MG63 (cell line): ENCODE measurements at places on chromosomes 3 and 15.

- DNase-seq, result no peak
Measured at GRCh38 chr3:35663471-35663870, 24.1 kb downstream of the ARPP21 start.

GRCh38 chr3:194206320-194206719 lies 70.4 kb downstream of the HES1 start:
- no peak for DNase-seq

GRCh38 chr3:131109156-131109555 lies 82.5 kb downstream of the NEK11 start:
- no peak for DNase-seq

DNA sequence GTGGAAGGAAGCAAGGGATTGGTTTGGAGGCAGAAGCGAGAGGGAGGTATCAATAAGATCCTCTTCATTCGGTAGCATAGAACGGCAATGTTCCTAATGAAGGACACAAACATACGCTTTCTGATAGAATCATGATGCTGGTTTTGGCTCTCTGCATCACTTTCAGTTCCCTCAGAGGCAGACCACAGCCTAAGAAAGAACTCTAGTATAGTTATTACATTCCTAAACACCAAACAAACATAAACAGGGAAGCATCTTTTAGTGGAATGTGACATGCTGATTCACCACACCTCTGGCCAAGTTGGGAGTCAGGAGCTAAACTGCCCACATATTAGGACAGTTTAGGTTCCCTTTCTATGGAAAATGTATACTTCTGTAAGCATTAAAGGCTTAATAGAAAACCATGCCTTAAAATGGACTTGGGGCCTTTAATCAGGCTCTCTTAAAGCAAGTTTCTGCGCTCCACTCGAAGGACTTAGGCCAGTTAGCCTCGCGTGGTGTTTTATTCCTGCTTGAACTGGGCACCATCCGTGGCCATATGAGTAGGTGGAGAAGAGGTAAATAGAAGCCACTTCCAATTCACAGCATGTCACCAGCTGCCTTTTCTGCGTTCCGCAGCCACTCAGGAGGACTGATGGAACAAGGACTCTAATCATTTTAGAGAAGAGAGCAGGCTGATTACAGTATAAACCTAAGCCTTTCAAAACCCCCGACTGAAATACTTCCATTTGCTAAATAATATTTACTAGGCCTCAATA lies 53.7 kb downstream of the CD47 start:
- DNase-seq, result peak; percentile 75

DNA sequence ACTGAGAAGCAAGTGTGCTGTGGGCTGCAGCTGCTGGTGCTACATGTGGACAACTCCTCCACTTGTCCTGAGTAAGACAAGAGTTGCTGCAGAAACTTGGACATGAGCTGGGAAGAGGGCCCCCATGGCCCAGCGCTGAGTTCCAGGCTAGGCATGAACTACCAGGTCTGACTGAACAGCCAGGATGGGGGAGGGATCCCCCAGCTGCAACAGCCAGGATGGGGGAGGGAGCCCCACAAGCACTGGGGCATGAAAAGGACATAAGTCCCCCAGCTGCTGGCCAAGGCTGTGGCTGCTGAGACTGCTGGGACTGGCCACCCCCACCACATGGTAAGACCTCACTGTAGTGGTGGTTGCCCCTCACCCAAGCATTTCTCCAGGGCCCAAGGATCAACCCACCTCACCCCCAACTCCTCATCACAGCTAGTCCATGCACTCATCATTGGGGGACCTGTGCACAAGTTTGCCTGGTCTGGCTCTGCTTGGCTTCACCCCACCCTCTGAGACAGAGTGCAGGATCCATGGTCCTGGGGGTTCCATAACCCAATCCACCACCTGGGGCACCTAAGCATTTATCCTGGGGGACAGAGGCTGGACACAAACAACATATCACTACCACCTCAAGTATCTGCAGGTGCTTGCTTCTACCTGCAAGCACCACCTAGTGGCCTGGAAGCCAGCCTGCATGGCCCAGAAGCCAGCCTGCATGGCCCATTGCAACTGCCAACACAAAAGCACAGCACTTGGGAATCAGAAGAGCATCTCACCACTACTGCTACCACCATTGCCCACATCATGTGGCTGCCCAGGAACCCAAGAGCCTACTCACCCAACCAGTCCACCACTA lies 84.5 kb upstream of the STT3B start:
- DNase-seq, result peak; percentile 1

GRCh38 chr15:91235376-91235775 lies 135.3 kb downstream of the SV2B start:
- DNase-seq, result no peak

DNA sequence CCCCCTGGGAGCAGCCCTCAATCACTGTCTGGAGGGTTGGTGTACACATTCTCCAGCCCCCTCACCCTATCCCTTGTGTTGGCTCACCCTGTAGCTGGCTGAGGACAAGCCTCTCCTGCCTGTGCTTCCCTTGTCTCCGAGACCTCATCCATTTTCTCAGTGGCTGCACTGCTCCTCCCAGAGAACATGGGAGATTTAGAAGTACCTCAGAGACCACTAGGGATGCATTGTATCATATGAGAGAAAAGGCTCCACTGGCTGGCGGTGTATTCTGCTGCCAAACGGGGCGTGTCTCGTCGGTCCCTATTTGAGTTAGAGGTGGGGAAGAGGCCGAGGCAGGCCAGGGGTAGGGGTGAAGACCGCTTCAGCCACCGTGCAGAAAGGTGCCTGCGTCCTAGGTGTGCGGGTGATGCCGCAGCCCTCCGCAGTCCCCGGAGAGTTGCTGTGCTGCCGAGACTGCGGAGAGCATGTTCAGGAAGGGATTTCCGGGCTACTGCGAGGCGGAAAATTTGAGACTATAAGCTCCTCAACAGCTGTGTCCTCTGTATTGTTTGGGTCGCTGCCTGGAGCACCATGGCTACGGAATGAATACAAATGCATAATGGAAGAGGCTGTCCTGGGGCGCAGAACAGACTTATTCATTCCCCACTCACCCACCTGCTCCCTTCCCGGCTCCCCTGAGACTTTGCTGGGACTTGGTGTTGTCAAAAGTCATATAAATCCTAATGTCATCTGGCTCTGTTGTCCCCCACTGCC lies 43.8 kb downstream of the SPSB4 start:
- DNase-seq, result no peak

GRCh38 chr3:186512570-186513302 lies 31.4 kb downstream of the CRYGS start:
- DNase-seq, result no peak

- no peak for DNase-seq
Measured at GRCh38 chr15:92068121-92068520, 214.6 kb downstream of the SLCO3A1 start.

DNA sequence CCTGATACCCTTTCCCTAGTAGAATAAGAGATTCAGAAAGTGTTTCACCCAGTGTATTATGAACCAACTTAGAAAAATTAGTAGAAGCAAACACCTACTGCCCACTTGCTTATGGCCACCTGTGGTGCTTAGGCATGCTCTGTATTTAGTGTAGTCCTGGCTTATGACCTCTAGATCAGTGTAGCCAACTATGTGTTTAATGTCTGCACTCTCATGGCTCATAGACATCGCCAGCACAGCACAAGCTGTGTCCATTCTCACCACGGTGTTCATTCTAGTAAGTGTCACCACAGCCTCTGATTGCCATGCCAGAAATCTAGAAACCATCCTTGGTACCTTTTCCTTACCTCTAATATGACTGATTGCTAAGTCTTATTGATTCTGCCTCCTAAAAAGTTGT lies 14.3 kb downstream of the ASB7 start:
- DNase-seq, result no peak

DNA sequence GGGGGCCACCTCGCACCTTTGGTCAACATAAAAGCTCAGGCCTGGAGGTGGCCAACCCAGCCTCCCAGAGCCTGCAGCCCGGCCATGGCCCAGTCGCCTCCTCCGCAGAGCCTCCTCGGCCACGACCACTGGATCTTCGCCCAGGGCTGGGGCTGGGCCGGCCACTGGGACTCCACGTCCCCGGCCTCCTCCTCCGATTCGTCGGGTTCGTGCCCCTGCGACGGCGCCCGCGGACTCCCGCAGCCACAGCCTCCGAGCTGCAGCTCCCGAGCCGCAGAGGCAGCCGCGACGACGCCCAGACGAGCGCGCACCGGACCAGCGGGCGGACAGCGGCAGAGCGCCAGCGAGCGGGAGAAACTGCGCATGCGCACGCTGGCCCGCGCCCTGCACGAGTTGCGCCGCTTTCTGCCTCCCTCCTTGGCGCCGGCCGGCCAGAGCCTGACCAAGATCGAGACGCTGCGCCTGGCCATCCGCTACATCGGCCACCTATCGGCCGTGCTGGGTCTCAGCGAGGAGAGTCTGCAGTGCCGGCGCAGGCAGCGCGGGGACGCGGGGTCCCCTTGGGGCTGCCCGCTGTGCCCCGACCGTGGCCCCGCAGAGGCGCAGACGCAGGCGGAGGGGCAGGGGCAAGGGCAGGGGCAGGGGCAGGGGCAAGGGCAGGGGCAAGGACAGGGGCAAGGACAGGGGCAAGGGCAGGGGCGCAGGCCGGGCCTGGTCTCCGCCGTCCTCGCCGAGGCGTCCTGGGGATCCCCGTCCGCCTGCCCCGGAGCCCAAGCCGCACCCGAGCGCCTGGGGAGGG lies at the start of gene MESP2:
Gene MESP2 (plus strand): TSS at position 59 of the 799 bp plus-strand sequence. CDS start 26 bp downstream, at position 85.
- peak; percentile 70 for DNase-seq

GRCh38 chr15:62648954-62649353 lies 393.6 kb upstream of the TPM1 start:
- DNase-seq, result no peak

DNA sequence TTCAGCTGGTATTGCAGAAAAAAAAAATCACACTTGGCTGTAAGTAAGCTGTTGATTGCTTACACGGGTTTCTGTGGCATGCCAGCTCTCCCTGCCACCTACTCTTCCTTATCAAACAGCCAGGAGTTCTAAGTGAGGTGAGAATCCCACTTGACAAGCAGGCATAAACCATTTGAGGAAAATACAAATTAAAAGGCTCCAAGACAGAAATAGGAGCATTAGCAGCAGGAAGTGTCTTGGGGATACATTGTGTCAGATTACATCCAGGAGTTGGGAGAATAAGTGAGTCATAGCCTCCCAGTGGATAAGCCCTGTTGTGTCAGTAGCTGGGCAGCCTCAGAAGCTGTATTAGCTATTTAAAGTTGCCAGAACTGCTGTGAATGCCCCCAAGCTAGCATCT lies 256.0 kb downstream of the CNTN4 start:
- DNase-seq, result peak; percentile 22

DNA sequence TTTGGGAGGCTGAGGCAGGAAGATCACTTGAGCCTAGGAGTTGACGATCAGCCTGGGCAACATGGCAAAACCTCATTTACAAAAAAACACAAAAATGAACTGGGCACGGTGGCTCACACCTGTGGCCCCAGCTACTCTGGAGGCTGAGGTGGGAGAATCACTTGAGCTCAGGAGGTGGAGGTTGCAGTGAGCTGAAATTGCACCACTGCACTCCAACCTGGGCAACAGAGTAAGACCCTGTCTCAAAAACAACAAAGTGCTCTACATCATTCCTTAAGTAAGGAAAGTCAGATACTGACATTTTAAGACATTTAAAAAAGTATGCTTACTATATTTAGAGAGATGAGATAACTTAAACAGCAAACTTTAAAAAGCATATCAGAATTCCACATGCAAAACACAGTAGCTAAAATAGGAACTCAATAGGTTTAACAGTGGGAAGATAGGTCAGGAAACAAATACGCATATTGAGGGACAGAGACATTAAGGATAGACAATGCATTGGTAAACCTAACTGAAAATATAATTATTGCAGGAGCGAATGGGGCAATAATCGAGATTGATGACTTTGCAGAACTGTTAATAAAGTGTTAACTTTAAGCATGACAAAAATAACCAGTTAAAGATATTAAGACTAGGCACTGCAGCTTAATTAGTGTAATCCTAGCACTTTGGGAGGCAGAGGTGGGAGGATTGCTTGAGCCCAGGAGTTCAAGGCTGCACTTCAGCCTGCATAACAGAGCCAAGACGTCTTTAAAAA lies 32.1 kb downstream of the MORF4L1 start:
- DNase-seq, result no peak

DNA sequence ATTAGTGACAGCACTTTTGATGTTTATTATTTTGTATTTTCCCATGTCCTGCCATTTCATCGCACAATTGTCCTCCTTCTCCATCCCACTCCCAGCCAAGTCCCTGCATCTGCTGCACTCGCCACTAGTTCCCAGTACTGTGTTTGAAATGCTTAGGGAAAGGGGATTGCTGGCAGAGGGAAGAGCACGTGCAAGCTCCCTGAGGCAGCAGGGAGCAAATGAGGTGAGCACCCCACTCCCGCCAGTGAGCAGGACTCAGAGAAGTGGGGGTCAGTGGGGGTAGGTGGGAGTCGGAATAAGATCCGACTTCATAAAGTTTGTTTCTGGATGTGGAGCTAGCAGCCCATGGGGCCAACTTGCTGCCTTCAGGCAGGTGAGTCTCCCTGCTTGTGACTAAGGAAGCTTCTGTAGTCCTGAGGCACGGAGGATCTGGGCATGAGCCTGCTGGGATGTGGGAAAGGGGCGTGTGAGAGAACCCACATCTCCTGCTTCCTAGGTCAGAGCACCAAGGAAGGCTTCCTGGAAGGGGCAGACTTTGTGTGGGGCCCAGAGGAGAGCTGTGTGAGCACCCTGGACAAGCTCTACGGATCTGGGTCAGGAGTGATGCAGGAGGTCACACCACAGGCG lies 99.7 kb upstream of the TLE3 start:
- DNase-seq, result no peak

DNA sequence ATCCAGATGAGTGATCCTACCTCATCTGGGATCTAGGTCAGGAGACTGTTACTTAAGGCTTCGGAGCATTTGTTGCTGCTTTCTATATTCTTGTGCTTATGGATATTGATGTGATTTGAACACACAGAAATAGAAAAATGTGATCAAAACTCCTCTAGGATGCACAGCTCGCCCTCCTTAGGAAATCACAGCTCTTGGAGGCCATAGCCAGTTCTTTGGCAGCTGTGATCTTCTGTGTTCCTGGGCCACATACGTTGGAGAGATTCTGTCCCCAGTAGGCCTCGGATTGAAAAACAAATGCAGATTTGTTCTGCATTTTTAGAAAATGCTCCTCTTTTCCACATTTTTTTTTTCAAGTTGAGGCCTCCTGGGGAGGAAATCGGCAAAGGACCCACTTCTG lies 437.4 kb upstream of the THBS1 start:
- DNase-seq, result no peak

GRCh38 chr3:176490357-176490756 lies 706.9 kb downstream of the TBL1XR1 start:
- DNase-seq, result no peak

GRCh38 chr3:126438746-126439145 lies 36.9 kb downstream of the ZXDC start:
- no peak for DNase-seq

DNA sequence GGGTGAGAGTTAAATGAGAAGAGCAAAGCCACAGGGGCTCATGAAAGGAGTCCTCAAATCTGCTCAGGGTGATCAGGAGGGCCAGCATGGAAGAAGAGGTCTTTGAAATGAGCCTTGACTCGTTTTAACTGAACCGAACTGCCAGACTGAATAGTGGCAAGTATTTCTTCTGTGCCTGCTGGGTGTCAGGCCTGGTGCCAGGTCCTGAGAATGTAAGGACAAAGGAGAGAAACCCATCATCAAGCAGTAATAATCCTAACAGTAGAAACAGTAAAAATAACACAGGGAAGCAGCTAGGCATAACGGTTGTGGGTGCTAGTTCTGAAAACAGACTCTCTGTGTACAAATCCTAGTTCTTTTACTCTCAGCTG lies 40.4 kb upstream of the SMAD3 start:
- peak; percentile 43 for DNase-seq

GRCh38 chr3:129036222-129037092 lies 24.1 kb upstream of the GP9 start:
- DNase-seq, result no peak
